ENCODE measurements at places on chromosomes 2 and 18.
A peak's percentile ranks its signal among the peaks of the same experiment; 100 is the strongest.

DNA sequence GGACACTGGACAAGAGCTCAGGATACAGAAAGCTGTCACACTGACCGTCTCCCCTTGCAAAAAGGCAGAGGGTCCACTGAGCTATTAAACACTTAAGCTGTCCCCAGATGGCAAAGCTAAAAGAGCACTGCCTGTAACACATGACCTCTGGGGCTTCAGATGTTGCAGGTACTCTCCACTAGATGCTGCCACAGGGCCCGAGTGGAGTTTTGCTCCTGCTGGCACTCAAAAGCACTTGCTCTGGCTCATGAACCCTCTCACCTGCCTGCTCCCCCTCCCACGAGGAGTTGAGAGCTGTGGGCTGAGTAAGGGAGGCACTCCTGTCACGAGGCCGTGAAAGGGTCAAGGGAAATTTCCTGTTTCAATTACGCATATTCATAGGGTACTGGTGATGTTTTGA is 227.9 kb downstream of the PRKCE start:
- no peak for DNase-seq

GRCh38 chr2:46344706-46345105 is 47.5 kb downstream of the EPAS1 start:
- no peak for DNase-seq

DNA sequence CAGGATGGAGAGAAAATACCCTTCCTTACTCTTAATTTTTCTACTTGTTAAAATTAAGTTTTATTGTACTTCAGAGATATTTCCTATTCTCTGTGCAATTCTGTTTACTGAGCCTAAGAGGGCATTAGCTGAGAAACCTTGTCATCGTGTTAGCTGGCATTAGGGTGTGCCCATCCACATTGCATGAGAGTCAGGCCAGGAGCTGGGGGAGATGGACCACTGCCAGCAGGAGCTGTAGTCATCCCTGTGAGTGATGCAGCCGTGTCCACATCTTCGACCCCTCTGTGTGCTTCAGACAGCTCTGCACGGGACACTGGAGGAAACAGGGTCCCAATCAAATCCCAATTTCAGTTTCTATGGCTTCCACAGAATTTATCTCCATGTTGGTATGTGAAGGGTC is 34.2 kb downstream of the ABCA12 start:
- DNase-seq, result no peak

DNA sequence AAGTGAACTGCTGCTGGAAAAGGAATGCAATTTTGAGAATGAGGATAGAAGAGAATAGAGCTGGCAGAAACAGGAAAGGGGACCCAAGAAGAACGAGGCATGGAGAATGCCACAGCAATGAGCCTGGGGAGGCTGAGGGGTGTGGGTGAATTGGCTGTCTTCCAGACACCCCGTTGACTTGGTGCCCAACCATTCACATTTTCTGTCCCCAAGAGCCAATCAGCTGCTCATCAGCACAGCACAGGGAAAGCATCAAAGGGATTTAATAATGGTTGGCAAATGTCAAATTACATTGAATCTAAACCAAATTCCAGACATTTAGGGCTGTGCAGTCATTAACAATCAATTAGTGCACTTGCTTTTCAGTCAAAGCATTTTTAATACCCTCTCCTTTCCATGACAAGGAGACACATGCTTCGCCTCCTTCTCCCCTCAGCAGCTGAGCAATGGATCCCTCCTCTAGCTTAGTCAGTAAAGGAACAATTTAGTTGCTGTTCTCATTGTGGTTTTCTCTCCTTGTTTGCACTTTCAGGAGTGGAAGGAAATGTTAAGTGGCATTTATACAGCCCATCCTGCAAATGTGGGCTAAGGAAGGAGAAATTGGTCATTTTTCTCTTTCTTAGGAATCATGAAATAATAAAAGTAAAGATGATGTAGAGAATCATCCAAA is 98.8 kb downstream of the KLF7 start:
- no peak for DNase-seq

DNA sequence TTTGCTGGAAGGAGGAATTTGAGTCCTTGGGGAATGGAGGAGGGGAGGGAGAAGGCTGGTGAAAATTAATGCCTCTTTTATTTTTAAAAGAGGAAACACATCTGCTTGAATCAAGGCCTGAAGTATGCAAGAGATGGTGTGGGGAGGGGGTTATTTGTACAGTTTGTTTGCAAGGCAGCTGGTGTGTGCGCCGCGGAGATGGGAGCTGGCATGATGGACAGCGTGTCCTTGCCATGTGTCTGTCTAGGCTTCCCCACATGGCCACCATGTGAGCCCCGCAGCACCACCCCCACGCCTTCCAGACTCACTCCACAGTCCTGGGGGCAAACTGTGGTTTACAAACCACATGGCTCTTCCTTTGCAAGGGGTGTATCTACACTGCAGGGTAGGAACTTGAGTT is 154.8 kb upstream of the APCDD1 start:
- DNase-seq, result no peak

- no peak for DNase-seq
Measured at GRCh38 chr2:59910166-59910565, 643.3 kb downstream of the BCL11A start.

DNA sequence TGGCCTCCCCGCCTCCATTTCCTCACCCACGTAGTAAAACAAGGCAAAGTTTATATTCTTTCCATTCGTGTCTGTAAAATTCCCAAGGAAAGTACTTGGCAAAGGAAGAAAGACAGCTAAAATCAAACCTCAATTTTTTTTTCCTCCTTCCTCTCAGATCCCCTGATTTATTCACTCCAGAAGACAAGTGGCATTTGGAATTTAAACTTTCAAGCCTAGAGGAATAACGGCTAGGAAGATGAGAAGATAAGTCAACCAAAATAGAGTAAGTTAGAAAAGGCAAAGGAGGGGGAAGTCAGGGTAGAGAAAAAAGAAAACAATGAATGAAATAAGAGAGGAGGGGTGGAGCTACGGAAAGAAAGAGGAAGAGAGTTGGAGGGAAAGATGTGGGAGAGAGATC is 198.9 kb upstream of the PIK3C3 start:
- no peak for DNase-seq

DNA sequence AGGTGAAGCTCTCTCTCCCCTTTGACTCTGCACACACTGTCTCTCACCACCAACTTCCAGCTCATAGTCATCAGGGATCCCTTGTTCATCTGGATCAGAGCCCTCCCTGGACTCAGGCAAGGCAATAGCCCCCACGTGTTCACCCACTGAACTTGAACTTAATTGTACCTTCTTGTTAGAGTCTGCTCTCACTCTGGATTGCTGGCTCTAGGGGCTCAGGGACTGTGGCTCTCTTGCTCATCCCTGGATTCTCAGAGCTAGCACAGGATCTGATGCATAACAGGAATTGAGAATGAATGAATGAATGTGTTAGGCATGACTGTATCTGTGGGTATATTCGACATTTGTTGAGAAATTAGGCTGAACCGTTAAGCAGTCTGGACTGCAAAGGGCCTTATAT is 16.7 kb upstream of the ASAP2 start:
- DNase-seq, result no peak

GRCh38 chr2:190063624-190064023 is 1.1 kb upstream of the MSTN start:
- DNase-seq, result no peak

DNA sequence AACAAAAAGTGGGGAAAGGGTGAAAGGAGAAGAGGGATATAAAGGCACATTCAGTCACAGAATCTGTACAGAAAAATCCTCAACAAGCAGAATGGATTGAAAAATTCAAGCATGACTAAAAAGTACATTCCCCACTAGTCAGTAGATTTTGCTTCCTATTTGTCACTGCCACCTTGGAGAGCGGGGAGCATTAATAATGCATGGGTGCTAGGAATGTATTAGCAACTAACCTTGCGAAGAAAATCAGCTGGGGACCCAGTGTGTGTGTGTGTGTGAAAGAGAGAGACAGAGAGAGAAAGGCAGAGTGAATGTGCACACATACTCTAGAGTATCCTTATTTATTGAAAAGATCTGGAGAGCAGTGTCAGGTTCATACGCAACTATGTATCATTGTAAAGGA is 968.7 kb upstream of the ZEB2 start:
- DNase-seq, result peak; percentile 9

DNA sequence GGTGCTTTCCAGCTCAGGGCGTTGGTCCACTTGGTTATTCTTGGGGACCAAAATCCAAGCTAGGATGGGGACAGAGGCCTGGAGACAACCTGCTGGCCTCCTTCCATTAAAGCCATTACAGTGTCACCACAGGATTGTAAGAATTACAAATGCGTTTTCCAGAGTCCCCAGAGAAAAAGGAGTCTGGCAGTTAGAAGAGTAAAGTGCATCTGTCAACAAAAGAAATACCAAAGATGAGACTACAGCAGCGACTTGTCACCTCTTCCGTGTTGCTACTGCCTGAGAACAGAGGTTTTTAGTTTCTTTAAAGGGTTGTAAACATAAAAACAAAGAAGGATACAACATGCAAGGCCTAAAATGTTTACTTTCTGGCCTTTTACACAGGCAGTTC is 235.7 kb downstream of the AGAP1 start:
- no peak for DNase-seq

- DNase-seq, result no peak
Measured at GRCh38 chr18:53142005-53142404, 802.0 kb downstream of the DCC start.

- no peak for DNase-seq
Measured at GRCh38 chr18:56210520-56210919, 427.9 kb downstream of the TXNL1 start.

DNA sequence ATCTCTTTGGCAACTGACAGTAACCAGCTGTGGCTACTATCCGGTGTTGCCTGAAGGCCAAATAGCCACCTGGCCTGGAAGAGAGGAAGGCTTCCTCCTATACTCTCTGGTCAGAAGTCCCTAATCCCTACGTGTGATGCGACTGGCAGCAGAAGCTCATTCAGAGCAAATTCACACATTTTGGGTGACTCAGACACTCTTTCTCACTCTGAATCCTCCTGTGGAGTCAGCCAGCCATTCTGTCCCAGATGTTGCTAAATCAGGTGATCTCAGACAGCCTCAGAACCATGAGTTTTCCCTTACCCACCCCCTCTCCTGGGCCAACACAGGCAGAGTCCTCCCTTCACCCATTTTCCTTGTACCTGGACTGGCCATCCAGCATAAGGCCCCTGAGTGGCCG is 34.7 kb downstream of the CFAP53 start:
- no peak for DNase-seq

DNA sequence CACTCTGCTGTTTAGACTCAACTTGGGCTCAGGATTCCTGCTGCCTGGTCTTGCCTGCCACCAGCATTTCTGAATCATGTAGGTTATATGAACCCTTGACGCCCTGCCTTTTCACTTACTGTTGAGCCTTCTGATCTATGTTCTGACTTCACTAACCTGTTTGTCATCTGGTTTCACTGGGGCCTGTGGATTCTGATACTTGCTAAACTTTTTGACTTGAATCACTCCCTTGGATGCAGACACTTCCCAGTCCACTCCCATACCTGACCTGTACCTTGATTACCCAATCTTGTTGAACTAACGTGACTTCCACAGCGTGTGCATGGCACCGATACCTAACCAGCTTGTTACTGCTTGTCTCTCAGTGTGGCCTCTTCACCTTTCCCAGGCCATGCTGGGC is 35.6 kb upstream of the SPAG16 start:
- no peak for DNase-seq

- DNase-seq, result no peak
Measured at GRCh38 chr2:215437614-215438013, 1.7 kb upstream of the FN1 start.

- no peak for DNase-seq
Measured at GRCh38 chr2:48232351-48232750, 297.6 kb upstream of the STON1 start.

DNA sequence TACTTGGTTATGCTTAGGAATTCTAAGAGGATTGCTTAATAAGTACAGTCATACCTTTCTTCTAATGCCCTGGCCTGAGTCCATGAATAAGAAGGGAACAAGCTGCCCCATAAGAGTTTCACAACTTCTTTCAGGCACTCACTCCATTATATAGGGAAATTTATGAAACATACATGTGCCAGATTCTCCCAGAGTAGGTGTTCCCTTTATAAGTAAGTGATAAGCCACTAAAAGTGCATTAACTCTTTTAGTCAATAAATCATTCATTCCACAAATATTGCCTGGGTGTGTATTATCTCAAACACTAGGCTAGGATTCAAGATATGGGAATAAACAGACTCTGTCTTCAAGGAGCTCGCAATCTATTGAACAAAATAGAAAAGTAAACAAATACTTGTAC is 84.5 kb upstream of the RBBP8 start:
- no peak for DNase-seq

GRCh38 chr18:54181856-54182602 is 42.4 kb downstream of the MBD2 start:
- DNase-seq, result no peak

GRCh38 chr18:37729716-37730115 is 164.1 kb upstream of the CELF4 start:
- no peak for DNase-seq

DNA sequence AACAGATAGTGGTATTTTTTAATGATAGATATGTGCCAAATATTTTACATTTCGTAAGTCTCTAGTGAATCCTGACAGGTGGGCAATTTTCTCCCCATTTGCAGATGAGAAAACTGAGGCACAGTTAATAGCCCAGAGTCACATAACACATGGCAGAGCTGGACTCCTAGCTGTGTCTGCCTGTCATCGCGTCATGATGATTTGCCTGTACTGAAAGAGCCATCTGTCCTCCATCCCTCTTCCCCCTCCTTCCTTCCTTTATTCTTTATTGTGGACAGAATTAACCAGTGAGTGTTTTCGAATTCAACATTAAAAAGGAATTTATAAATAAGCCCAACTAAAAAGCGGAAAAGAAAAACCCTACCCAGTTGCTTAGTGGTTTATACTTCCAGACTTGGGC is 3.2 kb downstream of the DNAJB2 start:
- DNase-seq, result no peak

DNA sequence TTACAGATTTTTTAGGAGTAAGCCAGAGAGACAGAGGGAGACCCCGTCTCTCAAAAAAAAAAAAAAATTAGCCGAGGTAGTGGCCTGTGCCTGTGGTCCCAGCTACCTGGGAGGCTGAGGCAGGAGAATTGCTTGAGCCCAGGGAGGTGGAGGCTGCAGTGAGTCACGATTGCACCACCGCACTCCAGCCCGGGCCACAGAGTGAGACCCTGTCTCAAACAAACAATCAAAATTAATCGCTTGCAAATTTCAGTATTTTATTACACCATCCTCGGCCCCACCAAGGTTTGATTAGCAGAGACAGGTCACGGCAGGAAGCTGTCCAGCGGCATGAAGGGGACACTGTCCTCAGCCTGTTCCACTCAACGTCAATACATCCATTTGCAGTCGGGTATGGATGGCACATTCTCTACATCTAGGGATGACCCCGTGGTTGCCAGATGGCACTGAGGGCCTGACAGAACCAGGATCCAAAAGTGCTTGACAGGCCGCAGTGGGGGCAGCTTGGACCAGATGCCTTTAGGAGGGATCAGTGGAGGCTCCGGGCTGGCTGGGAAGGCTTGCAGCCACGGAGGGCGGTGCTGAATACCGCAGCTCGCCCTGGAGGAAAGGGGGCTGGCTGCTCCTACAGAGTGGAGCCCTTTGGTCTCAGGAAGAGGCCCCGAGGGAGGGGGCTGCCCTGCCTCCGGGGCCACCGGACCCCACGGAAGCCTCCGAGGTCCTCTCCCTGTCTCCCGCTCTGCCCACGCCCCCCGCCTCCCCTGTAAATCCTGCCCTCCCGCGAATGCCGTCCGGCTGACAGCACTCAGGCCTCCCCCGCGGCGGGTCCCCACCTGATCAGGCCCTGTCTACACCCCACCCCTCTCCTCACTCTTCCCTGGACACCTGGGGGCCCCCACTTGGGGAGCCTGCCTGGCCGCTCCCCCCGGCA is 13.1 kb downstream of the ASPRV1 start:
- peak; percentile 34 for DNase-seq

All from neural progenitor cell (in vitro differentiated cells).